Lung (tissue), 17 donors: ENCODE measurements at places on chromosomes 11 and 22. TPM values are rescaled to one million over a fixed set of nuclear protein-coding genes. Genes with fewer than 3 reads are reported as not detected.
A peak's percentile ranks its signal among the peaks of the same experiment; 100 is the strongest.

- DNase-seq: no peak
Observed at GRCh38 chr11:61907871-61908729, 9.3 kb downstream of the RAB3IL1 start.

The CHRNA10 gene
- 0.71 TPM for total RNA-seq

- DNase-seq: no peak
Observed at GRCh38 chr11:39102236-39102635, 2357.2 kb downstream of the LRRC4C start.

GRCh38 chr11:15714641-15715399, 600.1 kb downstream of the INSC start:
- no peak for DNase-seq

- peak; percentile 22 for DNase-seq
Observed at GRCh38 chr11:67055812-67056211, 835 bp upstream of the RHOD start.

DNA sequence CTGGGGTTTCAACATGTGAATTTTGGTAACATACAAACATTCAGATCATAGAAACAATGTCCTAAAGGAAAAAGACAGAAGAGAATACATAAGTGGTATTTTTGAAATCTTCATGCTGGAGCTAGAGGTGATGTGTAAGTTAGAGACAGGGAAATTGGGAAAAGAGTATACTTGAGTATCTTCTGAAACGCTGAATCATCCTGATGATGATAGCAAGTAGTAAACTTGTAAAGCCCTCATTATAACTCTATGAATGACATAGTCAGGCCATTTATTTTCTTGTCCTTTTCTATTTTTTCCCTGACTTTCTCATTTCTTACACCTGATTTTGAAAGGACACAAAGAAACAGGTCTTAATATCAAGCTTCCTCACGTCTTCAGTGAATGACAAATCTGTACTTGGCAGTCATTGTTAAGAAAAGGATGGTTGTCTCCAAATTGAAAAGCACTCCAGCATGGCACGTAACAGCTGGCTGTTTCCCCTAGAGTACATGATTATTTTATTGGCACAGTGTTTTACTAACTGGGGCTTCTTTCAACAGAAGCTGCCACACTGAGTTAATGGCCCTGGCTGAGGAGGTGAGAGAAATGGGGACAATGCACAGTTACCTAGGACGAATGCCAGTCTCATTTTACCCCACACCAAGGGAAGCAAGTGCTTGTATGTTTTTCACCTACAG, 140.7 kb upstream of the CTSC start:
- no peak for DNase-seq

DNA sequence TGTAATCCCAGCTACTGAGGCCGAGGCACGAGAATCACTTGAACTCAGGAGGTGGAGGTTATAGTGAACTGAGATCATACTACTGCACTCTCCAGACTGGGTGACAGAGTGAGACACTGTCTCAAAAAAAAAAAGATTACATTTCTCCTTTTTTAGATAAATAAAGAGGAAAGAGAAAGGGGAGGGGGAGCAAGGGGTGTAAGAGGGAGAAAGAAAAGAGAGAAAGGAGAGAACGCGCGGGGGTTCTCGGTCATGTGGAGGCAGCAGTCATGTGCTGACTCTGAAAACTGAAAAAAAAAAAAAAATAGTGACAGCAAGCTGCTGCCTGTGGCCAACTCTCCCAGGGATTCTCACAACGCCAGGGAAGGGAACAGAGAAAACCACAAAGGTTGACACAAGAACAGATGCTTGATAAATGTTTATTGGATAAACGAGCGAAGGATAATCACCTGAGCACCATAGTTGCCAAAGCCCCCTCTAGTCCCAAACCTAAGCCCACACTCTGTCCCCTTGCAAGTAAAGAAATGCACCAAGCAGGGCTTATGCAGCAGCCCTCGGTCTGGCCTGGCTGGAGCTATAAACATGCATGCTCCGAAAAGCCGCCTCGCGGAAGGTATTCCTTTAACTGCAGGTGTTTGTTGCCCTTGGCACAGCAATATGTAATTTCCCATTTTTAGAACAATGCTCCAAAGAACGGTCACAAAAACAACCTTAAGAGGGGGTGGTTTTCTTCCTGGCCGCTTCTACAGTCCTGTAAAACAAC, 14.5 kb downstream of the SCGB1A1 start:
- DNase-seq: peak; percentile 48

DNA sequence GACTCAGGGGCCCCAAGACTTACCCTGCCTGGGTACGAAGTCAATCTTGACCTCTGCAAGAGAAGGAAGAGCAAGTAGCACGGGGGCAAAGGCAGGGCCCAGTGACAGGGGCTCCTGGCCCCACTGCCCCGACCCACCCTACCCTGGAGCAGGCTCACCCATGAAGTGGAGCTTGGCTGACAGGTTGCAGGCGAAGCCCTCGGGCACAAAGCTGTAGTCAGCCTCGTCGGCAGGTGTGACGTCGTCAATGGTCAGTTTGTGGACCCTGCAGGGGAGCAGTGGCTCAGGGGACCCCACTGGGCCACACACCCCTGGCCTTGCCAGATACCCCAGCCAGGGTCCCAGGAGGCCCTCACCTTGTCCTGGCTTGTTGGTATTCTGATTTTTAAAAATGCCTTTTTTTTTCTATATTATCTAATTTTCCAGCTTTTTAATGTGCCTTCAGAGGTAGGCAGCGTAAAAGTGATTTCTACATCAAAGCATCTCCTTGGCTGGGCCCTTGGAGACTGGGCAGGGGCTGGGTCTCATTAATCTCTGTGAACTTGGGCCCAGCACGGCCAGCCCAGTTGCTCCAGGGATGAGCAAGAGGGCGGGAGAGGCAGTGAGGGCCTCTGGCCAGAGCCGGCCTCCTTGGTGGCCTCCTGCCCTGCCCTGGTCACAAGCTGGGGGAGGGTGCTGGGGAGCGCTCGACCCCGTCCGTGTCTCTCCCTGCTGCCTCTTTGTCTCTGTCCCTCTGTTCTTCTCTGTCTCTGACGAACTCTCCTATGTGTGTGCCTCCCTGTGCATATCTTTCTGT, 11.3 kb downstream of the MYBPC3 start:
- DNase-seq: no peak

The TIRAP gene
- 10.9 TPM for total RNA-seq

The CRYAB gene
- 12.0 TPM for total RNA-seq

DNA sequence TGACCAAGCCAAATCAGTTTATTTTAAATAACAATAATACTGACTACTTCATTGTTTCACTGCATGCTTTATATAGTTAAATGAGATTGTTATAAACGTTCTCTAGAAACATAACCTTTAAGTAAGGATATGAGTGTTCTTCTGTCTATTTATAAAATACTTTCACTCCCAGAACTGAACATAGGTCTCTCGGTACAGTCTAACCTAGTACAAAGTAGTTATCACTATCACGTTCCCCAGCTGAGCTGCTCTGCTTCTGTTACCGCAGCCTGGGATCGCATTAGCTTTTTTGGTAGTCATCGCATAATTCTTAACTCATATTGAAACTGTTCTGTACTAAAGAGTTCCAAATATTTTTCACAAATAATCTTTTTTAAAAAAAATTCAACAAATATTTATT, 143.6 kb downstream of the WNT11 start:
- DNase-seq: no peak

The P2RX3 gene
- 0.11 TPM for total RNA-seq

DNA sequence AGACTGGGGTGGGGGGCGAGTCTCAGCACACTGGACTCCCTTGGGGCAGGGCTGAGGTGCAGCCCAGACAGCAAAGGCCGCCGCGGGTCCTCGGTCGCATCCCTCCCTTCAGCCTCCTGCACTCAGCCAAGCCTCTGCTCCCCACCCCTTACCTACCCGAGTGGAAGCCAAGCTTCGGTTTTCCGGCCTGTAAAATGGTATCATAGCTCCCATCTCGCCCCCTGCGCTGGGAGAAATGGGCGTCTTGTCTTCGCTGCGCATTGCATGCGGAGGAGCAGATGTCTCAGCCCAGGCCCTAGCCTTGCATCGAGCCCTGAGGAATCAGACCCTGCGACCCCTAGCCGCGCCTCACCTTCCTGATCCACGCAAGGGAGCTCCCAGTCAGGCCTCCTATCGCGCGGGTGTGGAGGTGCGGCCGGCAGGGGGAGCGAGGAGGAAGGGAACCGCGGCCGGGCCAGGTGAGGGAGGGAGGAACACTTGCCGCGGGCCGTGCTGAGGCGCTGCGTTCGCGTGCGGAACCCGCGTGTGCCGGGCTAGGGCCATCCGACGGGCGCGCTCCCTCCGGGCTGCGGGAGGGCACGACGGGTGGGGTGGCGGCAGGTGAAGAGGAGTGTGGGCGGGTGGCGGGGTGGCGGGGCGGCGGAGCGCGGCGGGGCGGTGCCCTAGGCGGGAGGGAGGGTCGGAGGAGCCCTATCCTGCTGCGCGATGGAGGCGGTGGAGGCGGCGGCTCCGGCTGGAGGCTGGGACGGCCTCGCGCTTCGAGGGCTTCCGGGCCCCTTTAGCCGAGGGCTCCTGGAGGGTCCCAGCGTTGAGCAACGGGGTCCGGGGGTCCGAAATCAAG, 4.1 kb upstream of the TBX1 start:
- no peak for DNase-seq

DNA sequence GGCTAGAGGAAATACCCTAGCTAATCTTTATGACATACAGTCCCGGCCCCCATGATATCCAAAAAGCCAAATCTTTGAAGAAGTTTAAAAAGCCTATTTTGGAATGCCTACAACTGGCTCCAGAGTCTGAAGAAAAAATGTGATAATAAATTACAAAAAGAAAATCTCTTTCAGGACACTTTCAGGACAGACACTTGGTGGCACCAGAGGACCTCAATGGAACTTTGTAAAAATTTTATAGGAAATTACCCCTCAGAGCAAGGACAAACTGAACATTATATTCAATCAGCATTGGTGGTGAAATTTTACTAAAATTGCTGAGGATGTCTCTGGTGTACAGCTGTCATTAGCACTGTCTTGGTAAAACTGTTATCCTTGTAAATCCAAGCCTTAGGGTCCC, 81.0 kb downstream of the CCDC73 start:
- peak; percentile 6 for DNase-seq

DNA sequence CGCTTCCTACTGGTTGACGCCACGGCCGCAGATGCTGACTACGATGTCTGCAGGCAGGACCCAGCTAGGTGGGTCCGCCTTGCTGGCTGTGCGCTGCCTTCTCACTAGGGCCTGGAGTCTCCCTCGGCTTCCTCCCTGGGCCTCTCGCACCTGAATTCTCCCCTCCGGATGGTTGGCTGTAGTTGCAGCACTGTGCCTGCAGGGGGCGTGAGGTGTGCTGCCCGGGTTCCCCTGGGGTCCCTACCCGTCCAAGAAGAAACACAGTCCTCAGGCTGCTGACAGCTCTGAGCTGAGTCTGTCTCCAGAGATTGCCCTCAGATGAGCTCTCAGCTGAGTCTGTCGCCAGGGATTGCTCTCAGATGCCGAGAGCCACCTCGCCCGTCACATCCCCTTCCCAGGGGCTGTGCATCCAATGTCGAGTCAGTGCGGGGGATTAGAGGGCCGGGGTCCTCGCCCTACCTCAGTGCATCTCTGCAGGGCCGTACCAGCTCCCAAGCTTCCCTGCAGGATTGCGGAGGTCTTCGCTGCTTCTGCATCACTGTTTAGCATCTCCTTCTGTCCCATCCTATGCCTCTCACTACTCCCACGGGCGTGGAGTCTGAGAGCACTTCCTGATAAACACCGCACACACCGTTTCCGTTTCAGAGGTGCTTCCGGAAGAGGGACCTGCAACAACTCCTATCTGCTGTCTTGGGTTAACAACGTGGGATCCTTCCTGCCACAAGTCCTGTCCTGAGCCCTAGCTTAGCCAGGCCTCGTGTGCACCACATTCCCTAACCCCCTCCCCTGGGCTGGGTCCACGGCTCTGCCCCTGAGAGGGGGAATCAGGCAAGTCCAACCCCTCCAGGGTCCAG, 196.9 kb downstream of the CSNK2A3 start:
- DNase-seq: no peak

The CNTF gene
- 1.3 TPM for total RNA-seq

GRCh38 chr11:45906096-45906682, 882 bp downstream of the FREY1 start:
- peak; percentile 12 for DNase-seq

The SCN2B gene
- total RNA-seq: 1.0 TPM

DNA sequence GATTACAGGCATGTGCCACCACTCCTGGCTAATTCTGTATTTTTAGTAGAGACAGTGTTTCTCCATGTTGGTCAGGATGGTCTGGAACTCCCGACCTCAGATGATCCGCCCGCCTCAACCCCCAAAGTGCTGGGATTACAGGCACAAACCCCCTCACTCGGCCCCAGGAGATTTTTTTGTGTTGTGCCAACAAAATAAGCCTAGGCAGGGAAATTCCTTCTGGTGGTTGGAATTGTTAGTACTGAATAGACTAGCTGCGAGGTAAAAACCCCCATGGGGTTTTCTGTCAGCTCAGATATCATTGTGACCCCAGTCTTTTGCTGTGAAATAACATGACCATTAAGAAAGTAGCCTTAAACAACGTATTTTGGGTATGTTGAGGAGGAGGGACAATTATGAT, 144.9 kb downstream of the BCR start:
- DNase-seq: no peak

GRCh38 chr11:103016031-103016430, 60.5 kb upstream of the MMP13 start:
- DNase-seq: no peak

The LINC01488 gene
- total RNA-seq: not detected

The POU2AF2 gene
- not detected for total RNA-seq

DNA sequence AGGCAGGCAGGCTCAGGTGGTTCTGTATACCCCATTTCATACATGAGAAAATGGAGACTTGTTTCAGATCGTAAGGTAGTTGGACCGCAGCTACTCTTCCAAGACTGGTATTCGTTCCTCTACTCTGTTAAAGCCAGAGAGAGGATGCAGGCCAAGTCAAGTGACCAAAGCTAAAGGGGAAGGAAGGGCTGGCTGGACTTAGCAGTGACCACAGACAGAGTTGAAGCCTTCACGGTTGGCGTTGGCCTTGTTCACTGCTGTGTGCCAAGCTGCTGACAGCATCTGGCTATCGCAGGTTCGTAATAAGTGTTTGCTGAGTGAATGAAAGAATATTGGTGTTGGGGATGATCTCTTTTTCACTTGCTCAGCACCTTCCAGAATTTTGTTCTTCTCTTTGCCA, 64.2 kb downstream of the PTPRJ start:
- no peak for DNase-seq

DNA sequence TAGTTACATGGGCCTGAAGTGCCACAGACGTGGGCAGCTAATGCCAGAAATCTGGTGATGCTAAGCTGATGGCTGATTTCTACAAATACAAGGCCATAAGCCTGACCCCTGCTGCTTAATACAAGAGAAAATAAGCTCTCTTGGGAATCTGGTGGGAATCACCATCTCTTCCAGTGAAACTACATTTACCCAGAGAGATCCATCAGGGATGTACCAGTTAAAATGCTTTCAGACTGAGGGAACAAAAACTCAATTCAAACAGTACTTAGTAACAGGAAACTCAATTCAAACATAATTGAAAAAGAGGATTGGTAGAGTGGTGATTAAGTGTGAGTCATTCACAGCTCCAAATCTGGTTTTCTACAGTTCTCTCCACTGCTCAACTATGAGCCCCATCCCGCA, 1.7 kb upstream of the CAVIN3 start:
- peak; percentile 38 for DNase-seq
